ENCODE measurements at places on chromosomes 2 and 18.

- no peak for DNase-seq
Observed at GRCh38 chr2:113117541-113118262, 9.7 kb upstream of the IL1RN start.

DNA sequence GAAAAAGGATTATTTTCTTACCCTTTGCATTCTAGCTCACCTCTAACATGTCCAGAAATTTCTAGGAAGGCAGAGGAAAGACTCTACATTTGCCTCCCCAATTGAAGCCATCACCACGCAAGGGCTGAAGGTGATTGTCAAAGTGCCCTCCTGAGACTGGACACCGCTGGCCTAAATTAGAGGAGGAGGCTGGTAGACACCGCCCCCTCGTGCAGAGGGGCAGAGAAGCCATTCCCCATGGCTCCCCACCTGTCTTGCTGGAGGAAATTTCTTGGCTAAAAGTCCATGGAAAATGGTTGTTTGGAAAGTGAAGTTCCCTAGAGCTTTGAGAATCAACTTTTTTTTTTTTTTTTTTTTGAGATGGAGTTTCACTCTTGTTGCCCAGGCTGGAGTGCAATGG lies 31.3 kb upstream of the CREB1 start:
- no peak for DNase-seq

GRCh38 chr2:210315015-210315788 lies at the start of gene MYL1:
Gene MYL1, minus strand, starts transcription at chr2:210315174. Its CDS starts 132 bp downstream, at chr2:210315042.
- no peak for DNase-seq

DNA sequence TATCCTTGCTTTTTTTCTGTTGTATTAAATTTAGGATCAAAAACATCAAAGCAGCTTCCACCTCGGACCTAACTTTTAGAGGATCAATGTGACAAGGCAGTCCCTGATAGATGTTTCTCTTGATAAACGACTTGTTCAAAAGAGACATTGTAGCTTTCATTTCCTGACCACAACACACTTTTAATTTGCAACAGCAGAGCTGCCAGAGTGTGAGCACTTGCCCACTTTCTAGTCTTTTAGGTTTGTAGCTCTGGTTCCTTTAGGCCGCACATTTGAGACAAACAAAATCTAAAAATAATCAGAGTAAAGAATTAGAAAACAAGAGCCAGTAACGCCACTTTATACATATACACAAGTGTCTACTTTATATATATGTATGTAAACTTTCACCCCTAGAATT lies 3.1 kb downstream of the FIGN start:
- DNase-seq, result no peak

GRCh38 chr2:8882094-8882493 lies 44.7 kb upstream of the KIDINS220 start:
- no peak for DNase-seq

DNA sequence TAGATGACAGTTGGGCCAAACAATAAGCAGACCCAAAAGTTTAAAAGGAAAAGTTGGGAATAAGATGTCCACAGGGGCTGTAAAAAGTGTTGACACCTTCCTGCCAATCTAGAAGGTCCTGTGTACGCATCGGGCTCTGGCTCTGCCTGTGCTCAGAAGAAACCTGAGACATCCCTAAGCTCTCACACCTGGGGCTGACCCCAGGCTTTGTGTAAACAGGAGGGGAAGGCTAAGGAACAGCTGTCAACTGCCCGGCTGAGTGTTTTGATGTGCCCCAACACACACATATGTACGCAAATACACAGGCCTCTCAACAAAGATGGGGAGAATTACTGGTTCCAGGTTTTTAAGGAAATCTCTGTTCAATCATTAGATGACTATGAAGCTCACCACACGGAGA lies 59.5 kb downstream of the TMEM131 start:
- DNase-seq, result no peak

DNA sequence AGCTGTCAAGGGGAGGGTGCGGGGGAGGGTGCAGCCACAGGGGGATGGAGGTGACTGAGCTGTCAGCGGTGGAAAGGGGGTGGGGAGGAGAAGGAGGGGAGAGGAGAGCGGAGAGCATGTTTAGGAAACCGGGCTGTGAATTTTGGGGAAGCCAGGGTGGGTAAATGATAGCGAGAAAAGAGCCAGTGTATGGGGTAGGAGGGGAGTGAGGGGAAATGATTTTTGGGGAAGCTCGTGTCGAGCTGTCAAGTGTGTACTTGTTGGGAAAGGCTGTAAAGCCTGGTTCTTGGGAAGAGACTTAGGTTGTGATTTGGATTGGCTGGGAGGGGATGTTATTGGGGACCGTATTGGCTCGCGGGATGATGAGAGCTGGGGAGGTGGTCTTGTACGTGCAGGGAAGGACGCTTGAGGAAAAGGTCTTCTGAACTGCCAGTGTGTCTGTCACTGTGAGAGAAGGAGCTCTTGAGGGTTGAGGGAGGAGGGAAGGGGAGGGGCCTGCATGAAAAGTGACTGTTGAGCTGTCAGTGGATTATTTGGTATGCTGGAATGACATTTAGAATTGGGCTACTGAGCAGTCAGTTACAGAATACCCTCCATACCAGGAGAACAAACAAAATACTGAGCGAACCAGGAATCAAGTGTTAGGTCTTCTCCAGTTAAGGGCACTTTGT lies 1.0 kb downstream of the UBR3 start:
- peak; percentile 56 for DNase-seq

- DNase-seq, result no peak
Observed at GRCh38 chr2:8242739-8243138, 439.1 kb upstream of the ID2 start.

GRCh38 chr2:49959961-49960553 lies 805.7 kb upstream of the FSHR start:
- no peak for DNase-seq

- no peak for DNase-seq
Observed at GRCh38 chr2:78941751-78942150, 83.8 kb upstream of the REG3G start.

- DNase-seq, result no peak
Observed at GRCh38 chr2:112092286-112093041, 37.4 kb downstream of the TMEM87B start.

DNA sequence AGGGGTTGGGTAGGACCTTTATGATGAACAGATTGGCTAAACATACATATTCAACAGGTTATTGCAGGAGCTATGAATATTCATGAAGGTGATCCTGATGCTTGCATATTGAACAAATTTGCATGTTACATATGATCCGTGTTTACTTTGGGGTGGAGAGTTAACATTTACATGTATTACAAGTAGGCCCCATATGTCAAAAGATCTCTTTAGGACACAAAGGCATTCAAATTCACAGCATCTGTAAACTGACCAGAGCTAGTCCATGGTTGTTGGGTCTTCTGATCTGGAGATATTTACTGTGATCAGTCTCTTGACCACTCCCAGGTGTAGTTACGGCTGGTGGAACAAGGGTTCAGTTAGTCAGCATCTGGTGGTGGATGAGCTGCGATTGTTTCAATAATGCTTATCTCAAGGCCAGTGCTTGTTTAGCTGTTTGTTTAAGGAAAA lies 80.4 kb downstream of the PMAIP1 start:
- DNase-seq, result no peak

Measured in right forelimb (tissue), 1 donor.